H1 (cell line): ENCODE measurements at places on chromosomes 4 and X.

DNA sequence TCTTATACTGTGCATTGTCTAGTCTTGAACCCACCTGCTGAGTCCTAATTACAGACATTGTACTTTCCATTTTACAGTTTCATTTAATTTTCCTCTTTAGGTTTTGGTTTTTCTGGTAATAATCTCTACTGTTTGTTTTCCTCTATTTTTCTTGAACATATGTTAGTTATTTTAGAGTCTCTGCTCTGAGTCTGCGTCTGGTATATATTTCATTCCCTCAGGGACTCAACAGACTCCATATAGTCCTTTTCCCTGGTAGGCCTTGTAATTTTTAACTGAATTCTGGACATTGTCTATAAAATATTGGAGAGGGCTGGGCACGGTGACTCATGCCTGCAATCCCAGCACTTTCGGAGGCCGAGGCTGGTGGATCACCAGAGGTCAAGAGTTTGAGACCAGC lies 121.8 kb upstream of the STOX2 start:
- no peak for DNase-seq
- H3K27ac ChIP-seq = no peak overlapping the region
- H3K4me1 ChIP-seq = no peaks in the 10 kb centered on the region
- H3K27me3 ChIP-seq = no peaks in the 10 kb centered on the region
- no peaks in the 10 kb centered on the region for H3K36me3 ChIP-seq

DNA sequence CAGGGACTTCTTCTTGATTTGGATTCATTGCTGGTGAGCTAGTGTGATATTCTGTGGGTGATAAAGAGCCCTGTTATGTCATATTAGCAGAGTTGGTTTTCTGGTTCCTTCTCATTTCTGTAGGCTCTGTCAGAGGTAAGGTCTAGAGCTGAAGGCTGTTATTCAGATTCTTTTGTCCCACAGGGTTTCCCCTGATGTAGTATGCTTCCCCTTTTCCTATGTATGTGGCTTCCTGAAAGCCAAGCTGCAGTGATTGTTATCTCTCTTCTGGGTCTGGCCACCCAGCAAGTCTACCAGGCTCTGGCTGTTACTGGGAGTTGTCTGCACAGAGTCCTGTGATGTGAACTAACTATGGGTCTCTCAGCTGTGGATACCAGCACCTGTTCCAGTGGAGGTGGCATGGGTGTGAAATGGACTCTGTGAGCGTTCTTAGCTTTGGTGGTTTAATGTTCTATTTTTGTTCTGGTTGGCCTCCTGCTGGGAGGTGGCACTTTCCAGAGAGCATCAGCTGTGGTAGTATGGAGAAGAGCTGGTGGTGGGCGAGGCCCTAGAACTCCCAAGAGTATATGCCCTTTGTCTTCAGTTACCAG lies 373.7 kb downstream of the AR start:
- no peak overlapping the region for H3K27ac ChIP-seq
- H3K27me3 ChIP-seq = no peaks in the 10 kb centered on the region
- H3K4me3 ChIP-seq = no peak overlapping the region
- no peak for DNase-seq
- H3K36me3 ChIP-seq = no peaks in the 10 kb centered on the region

GRCh38 chrX:50889582-50889981 lies 21.0 kb upstream of the BMP15 start:
- no peak overlapping the region for H3K4me3 ChIP-seq
- no peaks in the 10 kb centered on the region for H3K4me1 ChIP-seq
- H3K27ac ChIP-seq = no peak overlapping the region
- H3K36me3 ChIP-seq = no peaks in the 10 kb centered on the region

DNA sequence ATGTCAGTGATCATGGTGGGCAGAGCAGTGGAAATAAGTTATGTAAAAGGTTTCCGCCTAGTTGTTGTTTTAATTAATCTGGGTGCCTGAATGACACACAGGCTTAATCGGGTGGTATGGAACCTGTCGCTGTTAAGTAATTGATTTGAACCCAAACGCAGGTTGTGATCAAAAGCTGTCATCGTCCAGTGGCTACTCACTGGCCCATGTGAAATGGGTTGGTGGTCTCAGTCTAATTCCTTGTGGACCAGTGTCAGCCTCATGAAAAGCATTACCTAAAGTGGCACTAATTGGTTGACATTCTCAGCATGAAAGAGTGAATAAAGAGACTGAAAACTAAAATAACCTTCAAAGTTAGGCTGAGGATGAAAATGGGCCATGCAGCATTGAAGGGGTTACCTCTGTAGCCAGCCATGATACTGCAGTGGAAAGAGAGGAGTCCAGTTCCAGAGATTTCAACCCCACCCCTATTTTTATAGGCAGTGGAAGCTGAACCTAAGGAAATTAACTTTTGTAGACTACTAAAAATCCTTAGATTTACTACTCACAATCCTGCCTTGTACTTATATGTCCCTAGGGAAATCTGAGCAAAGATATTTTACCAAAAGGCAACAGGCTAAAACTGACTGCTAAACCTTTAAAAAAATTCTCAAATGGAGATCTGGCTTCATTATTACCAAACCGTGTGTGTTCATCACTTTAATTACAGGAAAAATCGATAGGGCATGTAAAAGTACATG lies 251.7 kb upstream of the TENM3 start:
- H3K4me3 ChIP-seq = no peak overlapping the region
- H3K27ac ChIP-seq = no peak overlapping the region
- no peak for DNase-seq
- no peaks in the 10 kb centered on the region for H3K36me3 ChIP-seq
- H3K4me1 ChIP-seq = no peaks in the 10 kb centered on the region

DNA sequence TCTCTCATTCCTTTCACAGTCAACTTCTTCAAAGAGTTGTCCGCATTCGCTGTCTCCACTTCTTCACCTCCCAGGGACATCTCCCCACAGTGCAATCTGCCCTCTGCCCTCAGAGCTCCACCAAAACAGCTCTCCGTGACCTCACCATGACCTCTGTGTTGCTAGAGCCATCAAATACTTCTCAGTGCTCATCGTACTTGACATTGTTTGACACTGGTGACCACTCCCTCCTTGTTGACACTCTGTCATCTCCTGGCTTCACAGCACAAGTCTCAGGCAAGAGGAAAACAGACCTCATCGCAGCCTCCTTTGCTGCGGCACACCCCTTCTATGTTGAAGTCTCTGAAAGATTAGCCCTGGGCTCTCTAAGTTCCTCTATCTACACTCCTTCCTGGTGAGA lies 90.5 kb upstream of the CCDC160 start:
- no peak for DNase-seq
- H3K36me3 ChIP-seq = no peaks in the 10 kb centered on the region
- H3K27ac ChIP-seq = no peak overlapping the region
- no peaks in the 10 kb centered on the region for H3K4me1 ChIP-seq

DNA sequence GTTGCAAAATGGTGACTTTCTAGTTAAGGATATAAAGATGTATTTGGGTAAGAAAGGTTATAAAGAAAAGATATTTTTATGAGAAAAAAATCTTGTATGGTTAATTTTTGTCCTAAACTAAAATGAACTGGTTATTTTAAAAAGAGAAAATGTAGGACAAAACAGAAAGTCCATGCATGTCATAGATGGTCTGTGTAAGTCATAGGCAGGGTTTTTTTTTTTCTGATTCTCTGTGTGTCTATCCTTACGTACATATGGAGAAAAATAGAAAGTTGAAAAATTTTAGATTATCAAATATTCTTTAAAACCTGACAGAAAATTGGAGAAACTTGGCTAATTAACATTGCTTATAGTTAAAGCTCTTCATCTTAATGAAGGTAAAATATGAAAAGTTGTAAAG lies 493.4 kb downstream of the IQCM start:
- H3K4me1 ChIP-seq = no peaks in the 10 kb centered on the region
- H3K4me3 ChIP-seq = no peak overlapping the region
- no peaks in the 10 kb centered on the region for H3K36me3 ChIP-seq
- H3K27me3 ChIP-seq = no peaks in the 10 kb centered on the region

DNA sequence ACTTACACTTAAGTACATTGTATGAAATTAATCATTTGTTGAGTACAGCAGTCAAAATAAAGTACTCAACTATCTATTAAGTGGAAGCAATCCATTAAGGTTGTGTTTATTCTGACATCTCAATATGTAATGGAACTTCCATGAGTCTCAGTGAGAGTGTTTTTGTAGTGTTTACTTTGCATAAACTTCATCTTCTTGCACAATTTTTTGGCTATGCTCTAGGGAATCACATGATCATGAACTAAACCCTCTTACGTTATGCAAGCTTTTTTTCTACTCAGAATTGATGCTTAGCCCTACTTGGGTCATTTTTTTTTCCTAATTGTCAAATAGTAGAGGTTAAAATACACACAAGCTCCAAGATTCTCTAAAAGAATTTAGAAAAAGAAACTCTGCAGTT lies 21.1 kb upstream of the PIGA start:
- no peak overlapping the region for H3K27ac ChIP-seq
- H3K36me3 ChIP-seq = no peaks in the 10 kb centered on the region
- no peaks in the 10 kb centered on the region for H3K27me3 ChIP-seq
- DNase-seq = no peak

- no peak overlapping the region for H3K4me3 ChIP-seq
- H3K36me3 ChIP-seq = no peaks in the 10 kb centered on the region
- no peaks in the 10 kb centered on the region for H3K27me3 ChIP-seq
- DNase-seq = no peak
- H3K4me1 ChIP-seq = no peaks in the 10 kb centered on the region
- no peak overlapping the region for H3K27ac ChIP-seq
Observed at GRCh38 chrX:20091499-20091898, 25.2 kb downstream of the MAP7D2 start.

- no peaks in the 10 kb centered on the region for H3K27me3 ChIP-seq
- H3K4me3 ChIP-seq = no peak overlapping the region
- no peaks in the 10 kb centered on the region for H3K4me1 ChIP-seq
Observed at GRCh38 chr4:54365691-54366090, 136.6 kb downstream of the PDGFRA start.

DNA sequence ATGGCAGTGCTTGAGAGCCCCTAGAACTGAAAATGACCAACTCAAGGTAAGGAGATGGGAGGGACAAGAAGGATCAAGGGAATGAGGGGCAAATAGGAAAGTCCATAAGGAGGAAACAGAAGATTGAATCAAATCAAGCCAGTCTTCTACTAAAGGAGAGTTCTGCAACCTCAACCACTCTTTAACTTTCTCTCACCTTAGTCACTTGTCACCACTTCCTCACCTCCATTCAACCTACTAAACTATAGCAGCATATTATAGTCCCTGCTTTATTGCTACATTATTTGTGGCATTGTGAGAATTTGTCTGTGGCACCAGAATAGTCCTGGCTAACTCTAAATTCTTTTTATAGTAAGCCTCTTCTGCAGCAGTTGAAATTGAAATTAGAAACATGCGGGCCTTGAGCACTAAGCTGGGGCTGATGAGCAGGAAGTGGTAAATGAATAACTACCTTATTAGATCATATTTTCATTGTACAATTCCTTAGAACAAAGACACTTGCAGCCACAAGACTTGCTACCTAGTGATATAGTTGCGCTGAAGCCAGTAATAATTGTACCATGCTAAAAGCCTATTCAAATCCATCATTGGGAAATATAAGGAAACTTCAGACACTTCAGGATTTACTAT lies 336.9 kb downstream of the ZNF674 start:
- H3K36me3 ChIP-seq = no peaks in the 10 kb centered on the region
- H3K27me3 ChIP-seq = no peaks in the 10 kb centered on the region
- no peak overlapping the region for H3K27ac ChIP-seq

DNA sequence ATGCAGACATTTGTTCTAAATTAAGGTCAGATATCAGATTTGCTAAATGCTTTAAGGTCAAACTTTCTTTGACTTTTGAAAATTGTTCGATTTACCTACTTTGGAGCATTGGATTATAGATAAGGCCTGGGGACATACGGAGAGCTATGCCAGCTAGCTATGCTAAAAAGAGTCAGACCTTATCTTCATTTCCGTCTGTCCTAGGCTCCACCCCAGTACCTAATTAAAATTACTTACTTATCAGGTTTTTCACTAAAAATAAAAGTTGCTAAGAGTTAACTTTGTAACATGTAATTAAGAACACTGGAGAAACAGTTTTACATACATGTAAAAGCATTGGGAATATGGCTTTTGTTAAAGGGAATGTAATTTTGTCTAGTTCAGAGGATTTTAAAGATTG lies 7.1 kb upstream of the TMEM35A start:
- no peak for DNase-seq
- no peaks in the 10 kb centered on the region for H3K4me1 ChIP-seq
- H3K27me3 ChIP-seq = no peaks in the 10 kb centered on the region
- H3K36me3 ChIP-seq = no peaks in the 10 kb centered on the region
- H3K4me3 ChIP-seq = no peak overlapping the region

- no peak overlapping the region for H3K27ac ChIP-seq
- H3K36me3 ChIP-seq = 0 out of 2 replicates have a peak, but pooled peaks cover 3% of the 10 kb centered on the region
- H3K4me1 ChIP-seq = no peaks in the 10 kb centered on the region
- no peaks in the 10 kb centered on the region for H3K27me3 ChIP-seq
Observed at GRCh38 chr4:53436251-53436650, 58.8 kb downstream of the FIP1L1 start.

- peaks cover 4% of the 10 kb centered on the region for H3K36me3 ChIP-seq
- no peak for DNase-seq
- peak within 1 kb of the TSS; percentile 72 for H3K4me3 ChIP-seq
- peaks cover 14% of the 10 kb centered on the region for H3K4me1 ChIP-seq
- H3K27ac ChIP-seq = no peak within 1 kb of the TSS
Observed at GRCh38 chr4:5708449-5709206, at the start of gene EVC2. EVC2 (minus strand) TSS chr4:5708559; CDS start chr4:5708513, 46 bp downstream.

GRCh38 chr4:15378062-15378461 lies 49.8 kb upstream of the C1QTNF7 start:
- H3K36me3 ChIP-seq = no peaks in the 10 kb centered on the region
- DNase-seq = no peak
- no peak overlapping the region for H3K27ac ChIP-seq
- H3K4me3 ChIP-seq = no peak overlapping the region
- H3K4me1 ChIP-seq = no peaks in the 10 kb centered on the region

DNA sequence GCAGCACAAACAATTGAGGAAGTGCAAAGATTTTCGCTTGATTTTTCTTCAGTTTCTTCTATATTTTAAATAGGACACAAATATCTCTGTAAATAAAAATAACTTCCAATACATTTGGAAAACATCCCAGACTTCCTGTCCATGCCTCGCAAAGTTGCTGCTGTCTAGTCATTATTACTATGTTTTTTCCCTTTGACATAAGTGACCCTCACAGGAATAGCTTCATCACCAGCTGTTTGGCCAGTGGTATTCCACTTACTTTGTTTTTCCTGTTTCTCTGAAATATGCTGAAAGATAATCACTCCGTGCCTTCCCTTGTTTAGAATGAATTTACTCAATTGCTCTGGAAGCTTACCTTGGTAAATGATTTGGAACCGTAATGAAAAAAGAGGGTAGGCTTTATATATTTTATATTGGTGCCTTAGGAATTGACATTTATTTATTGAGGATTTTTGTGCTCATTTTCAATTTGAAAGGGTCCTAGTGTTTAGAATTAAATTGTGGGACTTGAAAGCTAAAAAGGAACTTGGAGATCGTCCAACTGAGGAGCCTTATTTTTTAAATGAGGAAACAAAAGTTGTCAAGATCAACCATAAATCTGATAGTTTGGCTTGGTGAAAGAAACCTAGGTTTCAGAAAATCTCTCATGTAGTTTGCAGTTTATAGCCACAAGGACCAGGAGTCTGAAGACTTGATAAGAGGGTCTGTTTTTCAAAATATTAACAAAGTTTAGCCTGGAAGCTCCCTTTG lies 65.6 kb downstream of the CDKL5 start:
- H3K36me3 ChIP-seq = no peaks in the 10 kb centered on the region
- H3K4me1 ChIP-seq = no peaks in the 10 kb centered on the region
- no peak for DNase-seq
- H3K27ac ChIP-seq = no peak overlapping the region
- no peaks in the 10 kb centered on the region for H3K27me3 ChIP-seq

GRCh38 chrX:39948582-39948981 lies 149.2 kb downstream of the BCOR start:
- H3K36me3 ChIP-seq = no peaks in the 10 kb centered on the region
- no peaks in the 10 kb centered on the region for H3K27me3 ChIP-seq
- DNase-seq = no peak
- H3K27ac ChIP-seq = no peak overlapping the region
- peaks cover 5% of the 10 kb centered on the region; the same call in 1 of the 2 replicates for H3K4me1 ChIP-seq
- no peak overlapping the region for H3K4me3 ChIP-seq
